ENCODE measurements at places on chromosomes 5 and 9.
A peak's percentile ranks its signal among the peaks of the same experiment; 100 is the strongest.

DNA sequence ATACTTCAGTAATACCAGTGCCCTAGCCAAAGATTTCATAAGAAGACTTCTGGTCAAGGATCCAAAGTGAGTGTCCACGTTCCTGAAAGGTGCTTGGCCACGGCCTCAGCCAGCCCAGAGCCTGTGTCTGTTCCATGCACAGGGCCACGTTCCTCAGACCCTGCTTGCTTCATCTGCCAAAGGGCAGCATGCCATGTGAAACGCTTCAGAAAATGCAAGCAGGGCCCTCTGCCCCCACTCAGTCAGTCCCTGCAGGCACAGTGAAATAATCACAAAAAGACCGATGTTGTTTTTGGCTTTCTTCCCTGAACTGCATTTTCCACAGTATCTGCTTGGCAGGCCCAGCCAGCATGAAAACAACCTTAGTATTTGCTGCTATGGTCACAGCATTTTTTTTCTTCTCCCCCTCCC lies 85.5 kb upstream of the CTSL start:
- DNase-seq = peak; percentile 51

GRCh38 chr5:136080483-136081216 lies 51.9 kb downstream of the TGFBI start:
- peak; percentile 90 for DNase-seq

GRCh38 chr5:1464096-1464446 lies 18.8 kb upstream of the SLC6A3 start:
- no peak for DNase-seq

- DNase-seq = no peak
Measured at GRCh38 chr5:142304013-142304701, 20.7 kb downstream of the SPRY4 start.

DNA sequence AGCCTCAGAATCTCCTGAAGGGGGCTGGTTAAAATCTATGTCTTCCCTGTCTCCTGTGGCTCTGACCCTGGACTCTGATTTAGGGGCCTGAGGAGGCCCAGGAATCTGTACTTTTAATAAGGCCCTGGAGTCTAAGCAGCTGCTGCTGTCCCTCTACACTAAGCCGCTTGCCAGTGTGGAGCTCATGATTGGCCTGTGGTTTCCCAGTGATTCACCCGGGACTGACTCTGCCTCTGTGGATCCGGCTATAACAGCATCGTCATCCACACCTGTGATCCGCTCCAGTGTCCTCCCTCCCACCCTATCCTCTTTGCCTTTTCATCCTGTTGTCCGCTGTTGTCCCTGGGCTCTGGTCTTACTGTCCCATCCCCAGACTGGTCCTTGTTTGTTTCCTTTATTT lies 3.7 kb downstream of the SLC31A2 start:
- DNase-seq = peak; percentile 57

- peak; percentile 14 for DNase-seq
Measured at GRCh38 chr9:119365291-119366027, 3.8 kb downstream of the BRINP1 start.

DNA sequence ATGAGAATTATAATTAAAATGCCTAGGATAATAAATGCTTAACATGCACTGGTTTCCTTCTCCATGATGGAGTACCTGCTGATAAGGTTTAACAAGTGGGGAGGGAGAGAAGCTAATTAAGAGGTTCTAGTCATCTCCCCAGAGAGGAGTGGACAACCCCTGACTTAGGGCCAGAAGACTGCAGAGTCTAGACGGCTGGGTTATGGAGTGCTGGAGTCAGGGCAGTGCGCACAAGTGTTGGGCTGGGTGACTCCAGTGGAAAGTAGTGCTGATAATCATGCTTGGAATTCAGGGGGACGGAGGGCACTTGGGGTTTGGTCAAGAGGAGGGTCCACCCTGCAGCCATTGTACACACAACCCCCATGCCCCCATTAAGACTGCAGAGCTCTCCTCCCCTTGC lies 32.8 kb upstream of the TGFBI start:
- peak; percentile 63 for DNase-seq

DNA sequence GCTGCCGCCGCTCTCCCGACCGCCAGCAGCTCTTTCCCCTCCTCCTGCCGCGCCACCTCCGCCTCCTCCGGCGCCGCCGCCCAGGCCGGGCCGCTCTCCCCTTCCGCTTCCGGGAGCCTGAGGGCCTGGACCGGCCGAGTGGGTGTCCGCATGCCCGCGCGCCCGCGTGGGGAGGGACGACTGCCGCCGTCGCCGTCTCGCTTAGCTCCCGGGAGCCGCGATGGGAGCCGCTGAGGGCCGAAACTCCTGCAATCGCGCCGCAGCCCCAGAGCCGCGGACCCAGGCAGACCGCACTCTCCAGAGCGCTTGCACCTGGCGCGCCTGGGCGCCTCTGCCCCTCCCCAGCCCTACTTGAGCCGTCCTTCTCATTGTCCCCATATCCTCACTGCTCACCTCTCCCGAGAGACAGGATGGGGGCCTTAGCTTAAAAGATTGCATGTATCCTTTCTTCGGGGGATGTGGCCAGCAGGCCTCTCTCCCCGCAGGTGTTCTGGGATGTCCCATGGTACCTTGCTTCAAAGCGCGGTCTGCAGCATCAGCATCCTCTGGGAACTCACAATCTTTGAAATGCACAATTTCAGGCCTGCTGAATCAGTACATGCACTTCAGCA lies at the start of gene ZDHHC21:
TSS of gene ZDHHC21 (minus strand) at position 182 of the 611 bp plus-strand sequence. CDS start 19,092 bp downstream, outside the sequence.
- peak; percentile 56 for DNase-seq

- DNase-seq = no peak
Measured at GRCh38 chr5:16427587-16427986, 38.0 kb downstream of the ZNF622 start.

- DNase-seq = no peak
Measured at GRCh38 chr9:129840034-129840433, 4.8 kb downstream of the USP20 start.

DNA sequence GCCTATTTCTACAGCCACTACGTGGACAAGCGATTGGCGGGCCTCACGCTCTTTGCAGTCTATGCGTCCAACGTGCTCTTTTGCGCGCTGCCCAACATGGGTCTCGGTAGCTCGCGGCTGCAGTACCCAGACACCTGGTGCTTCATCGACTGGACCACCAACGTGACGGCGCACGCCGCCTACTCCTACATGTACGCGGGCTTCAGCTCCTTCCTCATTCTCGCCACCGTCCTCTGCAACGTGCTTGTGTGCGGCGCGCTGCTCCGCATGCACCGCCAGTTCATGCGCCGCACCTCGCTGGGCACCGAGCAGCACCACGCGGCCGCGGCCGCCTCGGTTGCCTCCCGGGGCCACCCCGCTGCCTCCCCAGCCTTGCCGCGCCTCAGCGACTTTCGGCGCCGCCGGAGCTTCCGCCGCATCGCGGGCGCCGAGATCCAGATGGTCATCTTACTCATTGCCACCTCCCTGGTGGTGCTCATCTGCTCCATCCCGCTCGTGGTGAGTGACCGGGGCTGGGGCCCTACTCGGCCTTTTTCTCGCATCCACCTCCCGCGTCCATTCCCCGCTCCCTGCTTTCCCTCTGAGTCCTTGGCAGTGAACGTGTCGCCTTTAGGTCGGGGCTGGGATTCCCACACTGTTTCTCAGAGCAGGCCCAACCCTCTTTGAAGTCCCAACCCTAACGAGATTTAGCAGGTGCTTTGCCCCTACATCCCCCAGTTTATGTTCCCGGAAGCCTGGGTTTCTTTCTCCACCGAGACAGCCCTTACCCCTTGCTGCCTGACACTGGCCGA lies 1.8 kb downstream of the PTGER4 start:
- DNase-seq = no peak

DNA sequence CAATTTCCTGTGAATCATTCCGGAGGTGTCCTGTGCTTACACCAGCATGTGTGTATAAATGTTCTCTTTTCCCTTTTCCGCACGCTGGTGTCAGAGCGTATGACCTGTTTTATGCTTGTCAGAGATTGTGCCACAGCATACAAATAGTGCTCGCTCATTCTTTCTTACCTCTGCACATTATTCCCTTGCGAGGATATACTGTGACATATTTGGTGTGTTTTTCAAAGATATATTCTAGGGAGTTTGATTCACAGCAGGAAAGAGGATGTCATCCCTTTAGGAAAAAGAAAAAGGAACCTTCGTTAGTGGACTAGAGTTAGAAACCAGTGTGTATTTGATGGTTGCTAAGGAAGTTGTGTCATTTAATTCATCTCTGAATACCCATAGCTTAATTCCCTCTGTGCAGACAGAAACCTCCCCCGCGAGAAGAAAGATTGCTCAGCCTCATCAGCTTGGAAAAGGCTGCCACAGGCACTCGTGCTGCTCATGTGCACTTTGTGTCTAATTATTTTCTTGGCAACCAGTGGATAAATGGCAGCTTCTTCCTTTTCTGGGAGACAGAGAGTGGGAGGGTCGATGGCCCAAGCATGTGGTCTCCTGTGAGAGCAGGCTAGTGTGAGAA lies 14.7 kb upstream of the CCIN start:
- DNase-seq = peak; percentile 51

GRCh38 chr5:178110-178509 lies 13.2 kb upstream of the LRRC14B start:
- no peak for DNase-seq

DNA sequence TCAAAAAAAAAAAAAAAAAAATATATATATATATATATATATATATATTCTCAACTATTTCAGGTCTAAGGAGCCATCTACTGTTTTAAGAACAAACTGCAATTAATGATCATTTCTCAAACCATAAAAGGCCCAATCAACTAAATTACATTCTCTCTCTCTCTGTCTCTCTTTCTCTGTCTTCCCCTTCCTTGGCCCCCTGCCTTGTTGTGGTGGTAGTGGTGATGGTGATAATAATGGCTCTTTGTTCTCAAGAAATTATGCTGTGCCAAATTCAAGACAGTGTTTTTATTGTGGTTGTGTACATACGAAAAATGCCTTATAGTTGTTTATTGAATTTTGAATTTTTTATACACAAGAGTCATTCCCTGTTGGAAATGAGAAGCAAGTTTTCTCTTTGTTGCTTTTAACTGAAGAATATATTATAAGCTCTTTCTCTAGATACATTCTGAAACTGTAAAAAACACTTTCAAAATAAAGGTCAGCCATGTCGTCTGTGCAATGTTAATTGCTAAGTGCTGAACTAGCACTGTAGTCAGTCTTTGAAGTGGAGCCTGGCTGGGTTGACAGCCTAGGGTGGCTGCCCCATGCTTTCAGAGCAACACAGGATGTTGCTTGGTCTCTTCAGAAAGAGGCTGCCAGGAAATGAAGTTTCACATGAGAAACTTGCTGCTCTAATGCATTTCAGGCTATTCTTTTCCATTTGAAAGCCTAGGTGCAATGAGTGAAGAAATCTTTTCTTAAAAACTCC lies 96.0 kb downstream of the HINT1 start:
- DNase-seq = no peak

DNA sequence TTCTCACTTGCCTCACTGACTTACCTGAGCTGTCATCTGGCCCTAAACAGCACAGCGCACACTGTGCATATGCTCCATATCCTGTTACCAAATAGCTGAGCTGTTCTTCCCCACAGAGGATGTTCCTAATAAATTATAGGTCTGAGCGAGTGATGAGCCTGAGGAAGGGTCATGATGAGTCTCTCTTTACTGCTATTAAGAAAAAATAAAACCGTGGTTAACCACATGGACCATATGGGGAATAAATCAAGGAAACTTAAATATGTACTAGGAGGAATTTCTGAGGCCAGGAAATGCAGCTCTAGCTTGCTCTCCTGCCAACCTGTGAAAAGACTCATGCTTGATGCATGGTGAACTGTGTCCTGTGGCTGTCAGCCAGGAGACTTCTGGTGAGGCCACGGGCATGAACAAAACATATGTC lies 424.8 kb upstream of the DMAC1 start:
- peak; percentile 99 for DNase-seq
